ENCODE measurements at places on chromosomes 1 and 21.

DNA sequence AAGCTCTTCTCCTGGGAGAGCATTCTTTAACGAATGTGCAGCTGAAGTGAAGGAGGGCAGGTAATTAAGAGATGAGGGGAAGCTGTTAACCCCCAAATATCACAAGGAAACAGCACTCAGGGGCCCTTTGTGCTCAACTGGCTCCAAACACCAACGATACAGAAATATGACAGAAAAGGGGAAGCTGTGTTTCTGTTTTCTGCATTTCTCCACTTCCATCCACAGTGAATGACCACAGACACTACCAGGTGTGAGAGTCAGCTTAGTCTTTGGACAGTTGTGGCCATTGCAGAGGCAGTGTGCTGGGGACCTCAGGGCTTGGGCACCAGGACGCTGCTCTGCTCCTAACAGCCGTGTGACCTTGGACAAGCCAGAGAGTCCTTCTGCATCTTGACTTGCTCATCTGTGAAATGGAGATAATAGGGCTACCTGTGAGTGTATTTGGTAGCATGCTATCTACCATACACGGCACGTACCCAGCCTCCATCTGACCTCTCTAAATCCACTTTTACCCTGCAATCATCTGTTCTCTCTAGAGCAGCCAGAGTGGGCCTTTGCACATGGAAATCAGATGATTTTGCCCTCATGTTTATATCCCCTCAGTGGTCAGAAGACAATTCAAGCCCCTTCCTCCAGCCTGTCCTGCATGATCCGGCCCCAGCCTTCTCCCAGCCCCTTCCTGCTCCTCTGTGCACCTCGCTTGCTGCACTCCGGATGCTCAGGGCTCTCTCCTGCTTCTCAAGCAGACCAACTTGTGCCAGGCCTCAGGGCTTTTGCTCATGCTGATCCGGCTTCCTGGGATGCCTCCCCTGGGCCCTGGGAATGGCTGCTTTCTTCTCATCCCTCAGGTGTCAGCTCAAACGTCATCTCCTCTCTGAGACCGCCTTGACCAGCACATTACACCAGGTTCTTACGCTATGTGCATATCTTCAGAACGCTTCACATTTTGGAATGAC is 4.7 kb upstream of the TINAGL1 start:
- no peak for DNase-seq

GRCh38 chr1:167704715-167705114 is 17.1 kb upstream of the MPZL1 start:
- no peak for DNase-seq

- DNase-seq = no peak
Observed at GRCh38 chr21:27359141-27359540, 392.3 kb upstream of the ADAMTS5 start.

- DNase-seq = no peak
Observed at GRCh38 chr1:190881064-190881463, 403.4 kb upstream of the BRINP3 start.

All from naive thymus-derived CD4-positive, alpha-beta T cell (primary cell).